ENCODE measurements at places on chromosomes 3 and 15.

DNA sequence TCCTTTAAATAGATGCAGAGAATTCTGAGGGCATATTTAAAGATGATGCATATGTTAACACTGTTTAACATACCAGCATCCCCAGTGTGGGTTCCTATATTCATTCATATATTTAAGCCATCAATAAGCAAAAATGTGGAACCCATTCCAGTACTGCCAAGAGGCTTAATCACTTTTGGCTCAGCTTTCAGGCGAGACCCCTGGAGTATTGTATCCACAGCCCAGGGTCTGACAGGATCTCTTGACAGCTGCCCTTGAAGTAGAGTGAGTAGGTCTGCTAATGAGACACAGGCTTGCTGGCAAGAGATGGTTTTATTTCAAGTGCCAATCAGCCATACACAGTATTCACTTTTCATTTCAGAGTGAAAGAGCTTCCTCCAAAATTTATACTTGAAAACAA is 367.3 kb downstream of the OCA2 start:
- DNase-seq, result no peak

DNA sequence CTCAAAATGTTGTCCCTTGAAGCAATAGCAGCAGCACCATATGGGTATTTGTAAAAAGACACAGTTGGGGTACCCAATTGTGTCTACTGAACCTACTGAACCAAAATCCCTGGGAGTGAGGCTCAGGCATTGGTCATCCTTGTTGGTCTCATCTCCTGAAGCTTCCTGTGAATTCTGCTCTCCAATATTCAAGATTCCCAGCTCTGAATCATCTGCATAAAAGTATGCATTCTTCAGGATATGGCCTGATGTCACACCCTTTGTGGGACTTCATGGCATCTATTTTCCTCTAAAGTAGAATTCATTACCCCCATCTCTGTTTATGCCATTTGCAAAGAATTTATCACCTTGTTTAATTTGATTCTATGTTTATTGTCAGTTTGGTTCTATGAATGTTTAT is 13.3 kb upstream of the PTX3 start:
- DNase-seq, result no peak

DNA sequence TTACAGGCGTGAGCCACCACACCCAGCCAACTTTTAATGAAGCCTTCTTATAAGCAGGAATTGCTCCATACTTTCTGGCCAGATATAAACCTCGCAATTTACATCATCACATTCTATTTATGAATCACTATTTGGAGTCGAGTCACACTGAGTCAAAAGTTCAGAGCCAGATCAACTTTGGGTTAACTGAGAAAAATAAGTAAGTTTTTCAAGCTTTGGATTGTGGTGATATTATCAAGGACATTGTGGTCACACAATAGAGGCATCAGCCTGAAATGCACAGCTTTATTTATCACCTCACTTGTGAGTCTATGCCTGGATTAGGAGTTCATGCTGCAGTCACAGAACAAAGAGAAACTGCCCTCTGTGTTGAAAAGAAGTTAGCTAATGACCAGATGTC is 1163.5 kb downstream of the ROBO1 start:
- no peak for DNase-seq

GRCh38 chr3:75260-75659 is 121.3 kb upstream of the CHL1 start:
- no peak for DNase-seq

DNA sequence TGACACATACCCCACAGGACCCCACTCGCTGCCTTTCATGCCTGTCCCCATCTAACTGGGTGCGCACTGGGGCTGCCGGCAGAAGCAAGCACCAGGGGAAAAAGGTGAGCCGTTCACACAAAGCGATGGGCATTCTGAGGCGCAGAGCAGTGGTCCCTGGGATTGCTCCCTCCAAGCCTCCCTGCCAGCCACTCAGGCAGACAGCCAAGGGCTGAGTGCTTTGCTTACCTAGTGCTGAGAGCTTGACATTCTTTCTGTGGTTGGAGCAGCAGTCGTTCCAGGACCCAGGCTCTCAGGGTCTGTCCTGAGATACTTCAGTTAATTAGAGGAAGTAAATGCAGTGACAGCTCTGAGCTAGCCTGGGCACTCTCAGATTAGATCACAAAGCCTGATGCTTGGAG is 5.7 kb downstream of the ESYT3 start:
- DNase-seq, result no peak

DNA sequence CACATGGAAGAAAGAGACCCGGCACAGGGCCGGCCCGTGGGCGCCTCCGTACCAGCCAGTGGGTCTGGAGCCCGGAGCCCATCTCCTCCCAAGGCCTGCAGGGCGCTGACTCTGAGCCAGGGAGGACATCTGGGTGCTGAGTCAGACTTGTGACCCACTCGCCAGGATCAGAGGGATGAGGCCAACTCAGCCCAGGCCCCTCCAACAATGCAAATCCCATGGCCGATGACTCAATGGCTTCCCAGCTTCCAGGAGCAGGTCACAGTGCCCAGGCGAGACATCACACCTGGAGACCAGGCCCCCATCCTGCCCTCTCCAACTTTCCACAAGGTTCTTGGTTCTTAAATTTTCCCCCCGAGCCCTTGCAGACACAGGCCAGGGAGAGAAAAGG is 95.1 kb downstream of the LRIG1 start:
- no peak for DNase-seq

GRCh38 chr15:50484781-50485180 is 60.6 kb downstream of the USP8 start:
- DNase-seq, result no peak

DNA sequence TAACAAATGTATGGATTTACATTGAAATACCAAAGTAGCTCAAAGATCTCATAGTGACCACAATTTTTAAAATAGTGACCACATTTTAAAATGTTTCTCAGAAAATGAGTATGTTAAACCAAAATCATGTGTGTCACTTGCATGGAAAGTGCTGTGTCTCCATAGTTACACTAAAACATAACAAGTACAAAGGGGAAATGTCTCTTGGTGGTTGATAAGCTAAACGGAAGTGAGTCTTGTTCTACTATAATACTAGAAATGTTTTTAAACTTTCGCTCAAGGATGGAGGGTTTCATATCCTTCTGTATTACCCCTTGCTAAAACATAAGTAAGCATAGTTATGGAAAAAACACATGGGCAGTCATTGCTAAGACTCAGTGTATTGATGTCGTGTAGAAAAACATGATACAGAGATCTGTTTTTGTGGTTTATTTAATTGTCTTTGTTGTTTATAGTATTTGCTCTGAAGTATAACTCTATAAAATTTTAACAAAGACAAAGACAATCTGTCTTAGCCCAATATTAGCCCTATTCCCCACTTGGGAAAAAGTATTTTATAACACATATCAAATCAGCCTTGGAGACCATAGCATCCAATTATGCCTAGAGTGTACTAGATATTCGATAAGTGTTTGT is 27.0 kb upstream of the DENND4A start:
- no peak for DNase-seq

DNA sequence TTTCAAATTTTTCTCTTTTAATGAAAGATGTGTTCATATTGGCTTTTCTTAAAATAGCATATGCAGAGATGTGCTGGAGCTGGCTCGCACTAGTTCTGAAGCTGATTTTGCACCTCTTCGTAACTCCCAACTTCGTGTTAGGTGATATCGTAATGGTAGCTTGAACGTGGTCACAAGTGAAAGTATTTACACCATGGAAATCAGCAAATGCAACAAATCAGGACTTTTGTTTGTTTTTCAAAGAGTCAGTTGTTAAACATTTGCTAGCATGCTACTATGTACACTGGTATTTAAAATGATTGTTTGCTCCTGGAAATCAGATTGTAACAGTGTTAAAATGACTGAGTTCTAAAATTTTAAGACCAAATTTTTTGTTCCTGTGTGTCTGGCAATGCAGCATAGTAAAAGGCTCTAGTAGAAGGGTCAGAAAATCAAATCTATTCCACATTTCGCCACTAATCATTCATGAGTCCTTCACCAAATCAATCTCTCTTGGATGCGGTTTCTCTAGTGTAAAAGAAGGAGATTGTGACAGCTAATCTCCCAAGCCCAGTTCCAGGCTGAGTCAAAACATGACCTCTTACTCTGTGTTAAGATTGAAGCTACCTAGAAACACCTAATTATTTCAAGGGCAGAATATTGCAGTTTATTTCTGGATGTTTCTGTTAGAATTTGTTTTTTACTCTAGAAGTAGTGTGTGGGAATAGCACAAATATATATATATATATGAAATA is 34.3 kb upstream of the CMC1 start:
- DNase-seq, result no peak

DNA sequence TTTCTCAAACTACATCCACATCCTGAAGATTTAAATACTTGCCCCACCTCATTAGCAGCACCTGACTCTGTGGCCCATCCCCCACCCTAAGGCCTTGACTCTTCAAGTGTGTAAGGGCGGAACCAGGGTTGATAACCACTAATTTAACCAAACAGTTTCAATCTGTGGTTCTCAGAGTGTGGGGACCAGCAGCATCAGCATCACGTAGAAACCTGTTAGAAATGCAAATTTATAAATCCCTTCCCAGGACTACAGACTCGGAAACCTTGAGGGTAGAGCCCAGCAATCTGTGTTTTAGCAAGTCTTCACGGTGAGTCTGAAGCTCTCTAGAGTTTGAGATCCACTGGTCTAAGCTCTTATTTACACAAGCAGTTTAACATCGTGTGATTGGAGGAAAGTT is 12.4 kb downstream of the GNB4 start:
- DNase-seq, result no peak

DNA sequence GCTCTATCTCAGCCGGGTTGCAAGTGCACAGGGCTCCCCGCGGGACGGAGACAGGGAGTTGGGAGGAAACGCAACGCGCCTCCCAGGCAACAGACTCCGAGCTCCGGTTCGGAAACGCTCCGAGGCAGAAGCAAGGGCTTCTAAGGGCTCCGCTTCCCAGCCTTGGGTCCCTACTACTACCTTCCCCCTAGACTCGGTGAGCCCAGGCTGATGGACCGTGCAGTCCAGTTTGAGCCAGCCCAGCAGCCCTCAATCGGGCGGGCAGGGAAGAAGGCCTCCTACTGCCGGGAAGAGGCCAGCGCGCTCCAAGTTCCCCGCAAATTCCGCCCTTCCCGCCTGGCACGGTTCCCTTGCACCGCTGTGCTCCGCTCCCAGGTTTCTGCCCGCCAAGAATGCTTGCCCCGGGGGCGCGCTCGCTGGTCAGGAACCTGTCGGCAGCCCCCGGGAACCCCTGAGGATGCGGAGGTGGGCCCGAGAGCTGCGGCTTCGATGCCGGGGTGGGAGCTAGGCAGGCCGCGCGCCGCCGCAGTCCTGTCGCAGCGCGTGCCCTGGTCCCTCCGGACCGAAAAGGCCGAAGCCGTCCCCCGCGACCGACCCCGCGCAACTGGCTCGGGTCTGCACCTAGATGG is 728 bp downstream of the TRANK1 start:
- DNase-seq, result no peak

DNA sequence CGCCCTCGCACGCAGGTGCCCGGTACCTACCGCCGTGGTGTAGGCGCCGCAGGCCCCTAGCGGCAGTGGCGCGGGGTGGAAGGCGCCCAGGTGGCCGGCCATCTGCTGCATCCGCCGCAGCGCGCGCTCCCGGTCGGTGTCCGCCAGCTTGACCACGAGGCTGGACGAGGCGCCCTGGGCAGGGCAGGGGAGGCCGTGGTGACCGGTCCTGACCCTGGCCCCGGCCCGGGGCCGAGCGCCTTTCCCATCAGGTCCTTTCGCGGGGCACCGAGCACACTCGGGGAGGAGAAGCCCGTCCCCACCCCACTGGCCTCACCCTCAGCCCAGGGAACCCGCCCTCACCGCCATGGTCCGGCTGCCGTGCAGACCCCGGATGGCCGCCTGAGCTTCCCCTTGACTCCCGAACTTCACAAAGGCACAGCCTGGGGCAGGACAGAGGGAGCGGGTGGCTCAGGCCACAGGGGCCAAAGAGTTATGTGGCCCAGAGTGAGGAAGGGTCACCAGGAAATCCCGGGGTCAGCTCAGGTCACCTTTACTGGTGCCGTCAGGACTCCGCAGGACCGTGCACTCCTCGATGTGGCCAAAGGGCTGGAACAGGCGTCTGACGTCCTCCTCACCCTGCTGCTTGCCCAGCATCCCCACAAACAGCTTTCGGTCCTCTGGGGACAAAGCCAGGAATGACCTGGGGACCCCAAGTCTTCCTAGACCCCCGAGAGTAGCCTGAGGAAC is 17.4 kb upstream of the PARP6 start:
- no peak for DNase-seq

DNA sequence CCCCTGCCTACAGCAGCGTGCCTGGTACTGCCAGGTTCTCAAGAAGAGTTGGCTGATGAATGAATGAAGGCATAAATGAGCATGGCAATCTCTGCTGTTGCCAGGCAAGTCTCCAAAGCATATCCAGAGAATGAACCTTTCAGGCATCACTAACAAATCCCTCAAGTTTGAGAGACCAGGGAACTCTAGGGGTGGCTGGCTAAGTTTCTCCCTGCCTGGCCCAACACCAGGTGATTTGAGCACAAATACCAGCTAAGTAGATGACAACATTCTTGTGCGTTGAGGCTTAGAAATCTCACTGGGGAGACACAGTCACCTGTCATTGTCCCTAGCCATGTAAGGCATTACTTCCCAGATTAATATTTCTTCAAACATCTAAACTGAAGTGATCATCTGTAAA is 81.4 kb upstream of the PTX3 start:
- DNase-seq, result no peak

DNA sequence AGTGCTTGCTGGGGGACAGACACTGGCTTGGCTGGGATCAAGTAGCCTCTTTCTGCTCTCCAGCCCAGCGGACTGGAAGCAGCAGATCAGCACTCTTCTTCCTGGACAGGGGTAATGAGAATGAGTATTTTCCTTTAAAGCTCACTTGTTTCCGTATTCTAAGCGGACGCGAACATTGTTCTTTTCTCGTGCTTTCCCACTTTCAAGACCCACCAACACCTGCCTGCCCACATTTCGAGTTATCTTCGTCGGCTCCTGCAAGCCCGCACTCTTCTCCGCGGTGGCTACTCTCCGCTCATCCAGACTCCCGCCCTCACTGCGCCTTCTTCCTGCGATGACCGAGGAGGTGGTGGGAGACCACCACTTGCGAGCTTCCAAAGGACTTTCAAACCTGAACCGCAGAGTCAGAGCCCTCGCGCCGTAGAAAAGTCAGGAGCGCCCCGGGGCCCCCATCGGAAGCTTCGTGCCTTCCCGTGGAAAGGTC is 1.6 kb upstream of the PPM1L start:
- peak; percentile 3 for DNase-seq

Data from esophagus squamous epithelium (tissue), 5 donors.